ENCODE measurements at places on chromosomes 2 and 18.

- DNase-seq = no peak
Observed at GRCh38 chr2:133988316-133988891, 265.5 kb upstream of the MGAT5 start.

GRCh38 chr18:74375999-74376398, 60.4 kb downstream of the C18orf63 start:
- DNase-seq = no peak

GRCh38 chr18:27005589-27005988, 140.1 kb upstream of the AQP4 start:
- no peak for DNase-seq

DNA sequence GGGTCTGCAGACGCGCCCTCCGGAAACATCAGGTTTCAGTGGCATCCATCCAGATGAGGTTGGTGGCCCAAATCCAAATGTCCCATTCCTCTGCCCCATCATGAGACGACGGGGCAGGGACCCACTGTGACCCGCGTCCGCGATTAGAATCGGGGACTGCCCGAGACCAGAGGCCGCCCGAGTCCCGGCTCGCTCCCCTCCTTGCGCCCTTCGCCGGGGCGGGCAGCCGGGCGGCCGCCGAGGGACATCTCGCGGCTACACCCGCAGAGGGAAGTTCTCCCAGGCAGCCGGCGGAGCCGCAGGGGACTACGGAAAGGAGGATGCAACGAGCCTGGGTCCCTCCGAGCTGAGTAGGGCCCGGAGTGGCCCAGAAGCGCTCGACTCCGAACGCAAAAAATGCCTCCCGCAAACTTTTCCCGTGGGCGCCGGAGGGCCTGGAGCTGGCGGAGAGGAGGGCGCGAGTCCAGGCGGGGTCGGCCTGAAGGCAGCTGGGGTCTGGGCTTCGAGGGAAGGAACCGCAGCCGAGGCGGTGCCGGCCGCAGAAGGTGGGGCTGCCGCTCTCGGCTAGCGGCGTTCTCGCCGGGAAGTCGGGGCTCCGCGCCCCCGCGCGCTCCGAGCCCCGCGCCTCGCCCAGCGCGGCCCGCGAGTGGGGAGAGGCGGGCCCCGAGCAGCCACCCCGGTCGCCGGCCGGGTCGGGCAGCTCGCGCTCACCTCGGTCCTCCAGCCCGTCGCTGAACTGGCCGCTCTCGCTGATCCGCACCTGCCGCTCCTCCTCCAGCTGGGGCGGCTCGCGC, 580 bp downstream of the TMEM163 start:
- peak; percentile 21 for DNase-seq

DNA sequence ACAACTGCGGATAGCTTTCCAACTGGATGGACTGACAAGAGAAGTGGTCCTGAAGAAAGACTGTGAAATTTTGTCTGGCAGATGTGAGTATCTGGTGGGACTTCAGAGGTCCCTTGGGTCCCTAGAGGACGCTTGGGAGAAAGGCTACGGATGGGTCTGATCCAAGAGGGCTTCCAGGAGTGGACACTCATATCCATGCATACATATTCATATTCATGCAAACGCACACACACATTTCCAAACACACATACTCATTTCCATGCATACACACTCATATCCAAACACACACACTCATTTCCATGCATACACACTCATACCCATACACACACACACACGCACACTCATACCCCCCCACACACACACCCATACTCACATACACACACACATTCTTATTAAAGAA, 200.2 kb upstream of the DDX18 start:
- DNase-seq = no peak

- DNase-seq = no peak
Observed at GRCh38 chr2:207930747-207931146, 94.6 kb downstream of the PLEKHM3 start.

- no peak for DNase-seq
Observed at GRCh38 chr2:65867446-65867845, 435.0 kb upstream of the SPRED2 start.

DNA sequence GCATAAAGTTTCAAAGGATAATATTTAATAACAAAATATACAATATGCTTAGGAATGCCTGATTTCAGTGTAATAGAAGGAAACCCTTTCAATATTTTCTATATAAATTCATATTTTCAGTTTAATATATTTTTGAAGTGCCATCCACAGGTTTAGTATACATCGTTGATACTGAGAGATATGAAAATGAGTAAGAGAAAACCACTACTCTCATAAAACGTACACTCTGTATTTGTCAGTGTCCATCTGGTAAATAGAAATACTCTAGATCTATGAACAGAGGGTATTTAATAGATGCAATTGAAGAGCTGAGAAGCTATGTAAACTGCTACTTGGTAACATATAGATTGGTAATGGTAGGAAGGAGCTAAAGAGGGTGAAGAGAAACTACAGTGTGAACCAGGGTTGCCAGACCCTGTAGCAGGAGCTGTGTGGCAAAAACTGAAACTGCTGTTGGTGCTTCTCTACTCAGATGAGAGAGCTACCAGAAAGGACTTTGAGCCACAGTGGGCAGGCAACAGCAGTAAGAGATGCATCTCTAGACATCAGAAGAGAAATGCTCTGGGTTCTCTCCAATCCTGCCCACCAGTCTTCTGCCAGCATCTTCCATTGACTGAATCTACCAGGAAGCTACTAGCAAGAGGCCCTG, 187.4 kb downstream of the CCDC102B start:
- no peak for DNase-seq

DNA sequence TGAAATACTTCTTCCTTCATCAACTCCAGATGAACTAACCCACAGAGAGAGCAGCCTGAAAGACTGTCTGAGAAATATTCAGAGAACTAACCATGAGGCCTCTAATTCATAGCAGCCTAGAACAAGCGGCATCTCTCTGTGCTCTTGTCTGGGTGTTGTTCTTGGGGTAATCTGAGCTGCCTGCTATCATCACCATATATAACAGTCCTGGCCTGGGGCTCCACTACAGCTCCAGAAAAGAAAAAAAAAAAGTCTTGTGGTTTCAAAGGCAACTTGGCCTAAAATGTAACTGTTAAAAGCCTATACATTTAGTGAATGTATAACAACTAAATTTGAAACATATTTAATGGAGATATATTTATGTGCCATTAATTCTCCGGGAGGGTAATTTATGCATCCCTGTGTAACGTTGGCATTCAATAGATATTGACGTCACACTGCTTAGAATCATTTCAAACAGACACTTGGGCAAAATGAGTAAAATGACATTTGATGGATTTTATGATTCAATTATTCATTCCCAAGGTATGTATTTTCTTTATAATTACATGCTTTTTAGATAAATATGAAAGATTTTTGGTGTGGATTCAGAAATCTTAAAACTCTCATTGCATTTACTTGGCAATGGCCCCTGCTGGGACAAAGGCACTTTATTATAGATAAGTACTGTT, 294.3 kb downstream of the HRH4 start:
- DNase-seq = no peak

- no peak for DNase-seq
Observed at GRCh38 chr2:23520256-23520655, 135.3 kb downstream of the KLHL29 start.

GRCh38 chr2:220120041-220120440, 492.6 kb downstream of the SLC4A3 start:
- DNase-seq = no peak

DNA sequence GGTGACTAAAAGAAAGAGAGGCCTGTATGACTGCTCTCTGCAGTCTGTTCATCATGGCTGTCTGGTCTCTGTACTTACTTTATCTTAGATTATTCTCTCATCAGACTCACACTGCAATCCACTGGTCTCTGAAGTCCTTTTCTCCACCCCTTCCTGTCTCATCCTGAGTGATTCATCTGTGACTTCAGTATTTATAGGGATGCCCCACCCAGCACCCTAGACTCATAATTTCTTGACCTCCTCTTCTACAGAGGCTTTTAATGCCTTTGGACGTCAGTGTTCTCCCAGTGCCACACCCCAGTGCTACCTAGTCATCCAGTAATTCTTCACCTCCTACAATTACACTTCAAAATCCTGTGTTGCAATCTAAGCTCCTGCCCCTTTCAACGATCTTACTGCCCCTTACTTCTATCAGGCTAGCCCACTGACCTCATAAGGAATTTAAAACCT, 14.9 kb upstream of the ITPRID2 start:
- DNase-seq = peak; percentile 1

DNA sequence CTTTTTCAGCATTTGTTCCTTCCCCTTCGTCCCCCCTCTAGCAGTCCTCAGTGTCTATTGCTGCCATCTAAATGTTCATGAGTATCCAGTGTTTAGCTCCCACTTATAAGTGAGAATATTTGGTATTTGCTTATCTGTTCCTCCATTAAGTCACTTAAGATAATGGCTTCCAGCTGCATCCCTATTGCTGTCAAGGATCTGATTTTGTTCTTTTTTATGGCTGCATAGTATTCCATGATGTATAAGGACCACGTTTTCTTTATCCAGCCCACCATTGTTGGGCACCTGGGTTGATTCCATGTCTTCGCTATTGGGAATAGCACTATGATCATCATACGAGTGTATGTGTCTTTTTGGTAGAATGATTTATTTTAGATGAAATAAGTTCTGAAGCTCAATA, 166.9 kb upstream of the NCK2 start:
- no peak for DNase-seq

DNA sequence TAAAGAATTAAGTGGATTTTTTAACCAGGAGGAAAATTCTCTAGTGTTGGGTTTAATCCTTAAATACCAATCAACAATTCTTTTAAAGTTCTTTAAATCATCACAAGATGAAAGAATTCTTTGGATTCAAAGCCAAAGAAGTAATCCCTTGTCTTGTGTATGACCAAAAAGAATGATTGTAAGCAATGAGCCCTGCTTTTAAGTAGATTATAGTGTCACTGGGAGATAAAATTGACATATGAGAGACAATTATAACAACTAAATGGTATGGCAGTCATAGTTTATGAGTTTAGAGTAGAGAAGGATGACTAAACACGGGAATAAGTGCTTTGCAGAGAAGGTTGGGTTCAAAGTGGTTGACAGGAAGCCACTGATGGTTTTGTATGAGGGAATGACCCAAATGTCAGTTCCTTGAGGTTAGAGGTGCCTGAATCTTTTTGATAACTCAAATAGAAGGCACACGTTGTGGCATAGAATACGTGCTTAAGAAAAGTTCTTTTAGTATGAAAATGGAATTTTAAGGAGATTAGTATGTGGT, 199.6 kb upstream of the TCF4 start:
- no peak for DNase-seq

DNA sequence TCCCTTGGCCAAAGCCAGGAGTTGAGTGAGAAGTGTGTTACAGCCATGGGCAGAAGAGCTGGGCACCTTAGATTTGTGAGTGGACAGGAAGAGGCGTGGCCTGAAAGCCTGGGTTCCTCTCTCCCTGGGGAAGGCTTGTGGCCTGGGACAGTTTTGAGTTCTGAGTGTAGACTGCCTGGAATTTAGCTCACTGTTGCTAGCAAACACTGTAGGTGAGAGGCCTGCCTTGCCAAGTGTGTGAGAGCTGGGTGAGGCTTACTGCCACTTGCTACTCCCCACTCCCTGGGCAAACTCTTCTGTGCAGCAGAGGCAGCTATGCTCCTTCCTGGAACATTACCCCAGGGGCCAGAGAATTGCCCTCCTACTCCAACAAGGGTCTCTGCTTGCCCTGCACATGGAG, 150.0 kb upstream of the GALNT5 start:
- DNase-seq = no peak

DNA sequence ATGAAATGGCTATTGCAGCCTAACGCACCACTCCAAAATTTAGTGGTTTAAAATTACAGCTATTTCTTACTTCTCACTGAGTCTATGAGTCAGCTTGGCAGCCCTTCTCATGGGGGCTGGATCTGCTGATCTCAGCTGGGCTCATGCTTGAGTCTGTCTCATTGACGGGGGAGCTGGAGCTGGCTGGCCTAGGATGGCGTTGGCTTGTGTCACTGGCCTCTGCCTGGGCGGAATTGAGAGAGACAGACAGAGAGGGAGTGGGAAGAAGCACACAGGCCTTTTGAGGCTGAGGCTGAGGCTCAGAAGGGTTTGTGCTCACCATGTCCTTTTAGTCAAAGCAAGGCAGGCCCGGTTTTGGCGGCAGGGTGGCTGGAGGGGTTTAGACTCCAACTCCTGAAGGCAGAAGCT, 412.1 kb upstream of the MYT1L start:
- DNase-seq = no peak

DNA sequence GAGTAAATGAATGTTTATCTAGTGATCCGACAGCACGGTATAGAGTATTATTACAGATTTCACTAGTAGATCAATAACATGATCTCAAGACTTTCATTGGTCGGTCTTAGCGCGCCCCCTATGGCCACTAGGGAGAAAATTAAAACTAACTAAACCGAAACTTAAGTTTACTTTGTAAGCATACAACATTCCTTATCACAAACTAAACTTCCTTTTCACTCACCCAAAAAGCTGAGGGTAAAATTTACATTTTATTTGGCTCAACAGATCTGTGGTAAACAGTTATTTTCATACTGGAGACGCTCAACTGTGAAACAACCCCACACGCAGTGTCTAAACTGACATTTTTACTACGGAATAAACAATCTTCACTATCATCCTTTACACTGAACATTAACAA, 215.6 kb upstream of the MAP2 start:
- no peak for DNase-seq

DNA sequence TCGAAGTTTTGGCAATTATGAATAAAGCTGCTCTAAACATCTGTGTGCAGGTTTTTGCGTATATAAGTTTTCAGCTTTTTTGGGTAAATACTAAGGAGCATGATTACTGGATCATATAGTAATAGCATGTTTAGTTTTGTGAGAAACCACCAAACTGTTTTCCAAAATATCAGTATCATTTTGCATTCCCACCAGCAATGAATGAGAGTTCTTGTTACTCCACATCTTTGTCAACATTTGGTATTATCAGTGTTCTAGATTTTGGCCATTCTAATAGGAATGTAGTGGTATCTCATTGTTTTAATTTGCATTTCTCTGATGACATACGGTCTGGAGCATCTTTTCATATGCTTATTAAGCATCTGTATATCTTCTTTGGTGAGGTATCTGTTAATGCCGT, 143.4 kb upstream of the MYO3B start:
- no peak for DNase-seq

- DNase-seq = no peak
Observed at GRCh38 chr18:44143072-44143471, 537.6 kb upstream of the SETBP1 start.

- no peak for DNase-seq
Observed at GRCh38 chr18:10266334-10266590, 188.2 kb upstream of the APCDD1 start.

DNA sequence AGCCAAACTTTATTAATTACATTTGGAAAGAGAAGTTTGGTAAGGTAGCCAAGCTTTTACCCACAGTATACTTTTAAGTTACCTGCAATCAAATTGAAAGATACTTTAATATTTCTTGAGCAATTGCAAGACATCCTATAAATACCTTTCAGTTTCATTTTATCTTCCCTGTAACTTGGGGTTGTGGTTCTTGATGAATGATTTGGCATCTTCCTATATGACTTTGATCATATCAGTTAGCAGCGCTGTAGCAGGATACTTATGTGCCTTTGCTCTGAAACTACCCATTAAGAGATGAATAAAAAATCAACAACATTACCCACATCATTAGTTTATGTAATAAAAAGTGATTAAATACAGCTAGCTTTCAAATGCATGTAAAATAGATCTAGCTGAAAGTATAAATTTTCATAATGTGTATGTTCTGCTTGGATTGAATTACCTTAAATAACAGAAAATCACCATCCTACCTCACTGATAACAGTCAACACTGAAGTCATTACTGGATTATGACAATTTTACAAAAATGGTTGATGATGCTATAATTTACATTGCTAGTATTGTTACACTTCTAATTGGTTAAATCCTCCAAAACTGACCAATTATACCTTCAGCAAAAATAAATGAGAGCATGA, 50.4 kb downstream of the MMADHC start:
- DNase-seq = no peak

- no peak for DNase-seq
Observed at GRCh38 chr2:17309741-17310339, 208.4 kb downstream of the RAD51AP2 start.
